ENCODE measurements at places on chromosomes 5 and 9. TPM values are rescaled to one million over a fixed set of nuclear protein-coding genes. Genes with fewer than 3 reads are reported as not detected.

Gene CXXC5
- 34.9 TPM for total RNA-seq

Gene GZMA
- not detected for total RNA-seq

Gene IRGM
- not detected for total RNA-seq

Gene IDNK
- total RNA-seq: 4.5 TPM

Gene ECSCR
- 17.5 TPM for total RNA-seq

Gene CKMT2
- total RNA-seq: 1,666 TPM

Gene IL31RA
- 1.4 TPM for total RNA-seq

Gene DMRT3
- total RNA-seq: not detected

Gene PCDHGA7
- total RNA-seq: 9.2 TPM

Gene SOX30
- total RNA-seq: 0.17 TPM

Gene SPRY4
- total RNA-seq: 7.9 TPM

Gene LECT2
- not detected for total RNA-seq

Gene KIF4B
- not detected for total RNA-seq

Gene STPG3
- 0.32 TPM for total RNA-seq

Gene CCL21
- 12.6 TPM for total RNA-seq

Gene EDIL3
- total RNA-seq: 3.2 TPM

Gene PLAC8L1
- total RNA-seq: not detected

Gene TLR4
- total RNA-seq: 13.8 TPM

Gene PCDHB14
- total RNA-seq: 9.0 TPM

Gene SNX24
- total RNA-seq: 13.8 TPM

Gene CCDC192
- not detected for total RNA-seq

Gene ANKRD18B
- 0.19 TPM for total RNA-seq

Gene CAMK2A
- total RNA-seq: 15.3 TPM

Gene NKD2
- total RNA-seq: 1.4 TPM

Gene LCN12
- 10.6 TPM for total RNA-seq

Gene OR1L4
- total RNA-seq: not detected

Gene ENTR1
- total RNA-seq: 14.7 TPM

Gene SPINK7
- total RNA-seq: not detected

Gene RFX3
- total RNA-seq: 3.0 TPM

Gene PRPF4
- 13.4 TPM for total RNA-seq

Gene SLC22A4
- total RNA-seq: 2.2 TPM

Gene PCSK5
- total RNA-seq: 3.3 TPM

Gene GNA14
- 1.7 TPM for total RNA-seq

Gene KIAA0825
- total RNA-seq: 2.8 TPM

Gene C7
- 94.0 TPM for total RNA-seq

Gene PRRX2
- 0.21 TPM for total RNA-seq

Gene SVEP1
- 8.7 TPM for total RNA-seq

Gene TMEM167A
- 35.5 TPM for total RNA-seq

Gene OBP2B
- not detected for total RNA-seq

Gene ZNF618
- 2.5 TPM for total RNA-seq

Gene CACNA1B
- total RNA-seq: 0.66 TPM

Gene CNTNAP3B
- 15.4 TPM for total RNA-seq

Gene RNF208
- total RNA-seq: 23.9 TPM

Gene ZBTB26
- total RNA-seq: 3.0 TPM

Gene ADAMTS19
- total RNA-seq: 0.40 TPM

Gene MLLT3
- 11.4 TPM for total RNA-seq

Gene MRPL50
- total RNA-seq: 17.1 TPM

Gene SOHLH1
- not detected for total RNA-seq

Gene PCDHB5
- 4.4 TPM for total RNA-seq

Gene ZNF366
- total RNA-seq: 5.2 TPM
